ENCODE measurements at places on chromosomes 2 and 18.

GRCh38 chr2:241929551-241930490 lies 60.3 kb downstream of the RTP5 start:
- DNase-seq, result no peak

- no peak for DNase-seq
These were observed 423.7 kb downstream of the TGIF1 start for GRCh38 chr18:3873698-3874097.

- no peak for DNase-seq
These were observed 6.4 kb upstream of the IL1RL1 start for GRCh38 chr2:102304711-102305611.

- DNase-seq, result no peak
These were observed 285.4 kb upstream of the HS6ST1 start for GRCh38 chr2:128604045-128604444.

DNA sequence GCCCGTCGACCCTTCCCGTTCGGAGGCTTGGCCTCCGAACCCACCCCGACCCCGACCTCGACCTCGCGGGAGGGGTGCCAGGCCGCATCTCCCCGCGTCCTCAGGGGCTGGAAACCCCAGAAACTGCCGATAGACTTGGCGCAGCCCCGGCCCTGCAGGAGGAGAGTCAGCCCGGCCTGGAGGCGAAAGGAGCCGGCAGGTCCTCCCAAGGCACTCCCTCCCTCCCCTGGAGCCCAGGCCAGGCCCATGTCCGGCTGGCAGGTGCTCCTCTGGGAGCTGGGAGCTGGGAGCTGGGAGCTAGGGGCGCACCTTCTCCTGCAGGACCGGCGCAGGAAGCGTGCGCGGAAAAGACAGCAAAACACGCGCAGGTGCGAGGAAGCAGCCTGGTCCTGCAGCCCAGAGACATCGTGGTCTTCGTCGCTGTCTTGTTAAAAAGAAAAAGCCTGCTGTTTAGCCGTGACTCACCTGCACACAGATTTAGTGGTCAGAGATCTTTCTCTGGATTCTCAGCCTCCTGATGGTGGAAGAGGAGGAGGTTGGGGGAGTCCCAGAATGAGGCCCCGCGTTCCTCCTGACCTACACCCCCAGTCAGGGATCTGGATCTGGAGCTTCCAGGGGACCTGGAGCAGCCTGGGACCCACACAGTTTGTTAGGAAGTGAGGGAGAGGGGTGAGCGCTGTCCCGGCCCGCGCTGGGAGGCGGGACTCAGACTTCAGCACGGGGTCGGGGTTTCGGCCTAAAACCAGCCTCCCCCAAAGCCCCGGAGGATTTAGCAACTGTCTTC lies 660 bp upstream of the MBP start:
- no peak for DNase-seq

DNA sequence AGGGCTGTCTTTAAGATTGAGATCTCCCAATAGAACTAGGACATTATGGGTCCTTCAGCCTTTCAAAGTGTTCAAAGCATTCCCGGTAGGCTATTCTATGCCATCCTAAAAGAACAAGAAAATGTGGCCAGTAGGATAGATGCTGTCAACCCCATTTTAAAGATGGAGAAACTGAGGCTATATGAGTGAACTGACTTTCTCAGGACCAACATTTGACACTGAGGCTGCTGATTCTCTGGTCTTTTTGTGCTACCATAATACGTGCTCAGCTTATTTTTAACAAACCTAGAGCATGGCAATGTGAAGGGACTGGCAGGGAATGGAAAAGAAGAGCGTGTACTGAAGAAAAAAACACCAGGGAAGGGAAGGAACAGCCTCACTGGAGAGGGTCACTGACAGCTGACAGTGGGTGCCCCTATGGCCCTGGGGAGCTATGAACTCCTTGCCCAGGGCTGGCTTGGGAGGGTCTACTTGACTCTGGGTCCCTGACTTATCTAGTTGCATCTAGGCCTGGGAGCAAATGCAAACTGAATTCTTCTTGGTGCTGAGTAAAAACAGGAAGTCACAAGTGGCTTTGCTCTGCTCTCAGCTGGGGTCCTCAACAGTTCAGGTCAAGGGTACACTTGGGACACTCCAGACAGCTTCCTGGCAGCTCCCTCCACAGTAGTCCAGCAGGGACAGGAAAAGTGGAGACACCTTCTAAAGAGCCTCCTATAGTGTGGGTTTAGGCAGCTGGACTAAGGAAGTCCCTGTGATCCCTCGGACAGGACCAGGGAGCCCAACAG lies 2.3 kb downstream of the CYRIA start:
- no peak for DNase-seq

DNA sequence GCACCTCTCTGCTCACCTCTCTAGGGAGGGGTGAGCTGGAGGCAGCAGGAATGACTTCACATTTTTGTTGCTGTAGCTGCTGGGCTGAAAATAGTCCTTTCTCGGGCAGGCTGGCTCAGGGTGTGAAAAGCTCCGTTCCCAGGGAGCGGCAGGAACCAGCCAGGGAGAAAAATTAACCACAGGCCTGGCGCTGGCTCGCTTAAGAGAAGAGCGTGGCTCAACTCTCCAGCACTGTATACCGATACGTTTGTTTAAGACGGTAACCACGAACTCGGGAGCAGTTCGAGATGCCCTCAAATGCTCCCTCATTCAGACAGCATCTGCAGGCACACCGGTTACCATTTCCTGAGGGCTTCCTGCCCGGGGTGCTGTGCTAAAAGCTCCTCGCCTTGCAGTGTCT lies 129.6 kb downstream of the CELF4 start:
- no peak for DNase-seq

DNA sequence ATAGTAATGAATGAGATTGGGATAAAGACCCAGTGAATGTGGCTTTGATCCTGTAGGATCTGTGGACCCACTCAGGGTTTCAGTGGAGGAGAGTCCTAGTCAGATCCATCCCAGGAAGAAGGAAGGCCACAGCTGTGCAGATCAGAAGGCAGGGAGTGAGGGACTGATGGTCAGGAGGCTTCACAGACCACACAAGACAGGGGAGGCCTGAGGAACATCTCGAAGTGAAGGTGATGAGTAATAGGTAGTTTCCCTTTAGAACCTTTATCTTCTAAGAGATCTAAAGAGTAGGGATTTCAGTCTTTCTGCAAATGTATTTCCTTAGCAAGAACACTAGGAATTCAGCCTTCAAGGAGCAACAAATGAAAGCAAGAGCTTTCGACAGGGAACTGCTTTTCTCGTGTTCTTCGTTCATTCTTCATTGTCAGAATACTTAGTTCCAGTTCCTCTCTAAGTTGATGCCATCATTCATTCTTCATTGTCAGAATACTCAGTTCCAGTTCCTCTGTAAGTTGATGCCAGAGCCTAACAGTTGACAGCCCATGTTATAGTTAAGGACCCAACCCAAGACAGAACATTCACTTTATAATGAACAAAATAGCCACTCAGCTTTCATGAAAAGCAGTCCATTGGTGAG lies 150.2 kb upstream of the EPAS1 start:
- DNase-seq, result no peak

- no peak for DNase-seq
These were observed 91.6 kb downstream of the ASXL3 start for GRCh38 chr18:33669589-33669988.

DNA sequence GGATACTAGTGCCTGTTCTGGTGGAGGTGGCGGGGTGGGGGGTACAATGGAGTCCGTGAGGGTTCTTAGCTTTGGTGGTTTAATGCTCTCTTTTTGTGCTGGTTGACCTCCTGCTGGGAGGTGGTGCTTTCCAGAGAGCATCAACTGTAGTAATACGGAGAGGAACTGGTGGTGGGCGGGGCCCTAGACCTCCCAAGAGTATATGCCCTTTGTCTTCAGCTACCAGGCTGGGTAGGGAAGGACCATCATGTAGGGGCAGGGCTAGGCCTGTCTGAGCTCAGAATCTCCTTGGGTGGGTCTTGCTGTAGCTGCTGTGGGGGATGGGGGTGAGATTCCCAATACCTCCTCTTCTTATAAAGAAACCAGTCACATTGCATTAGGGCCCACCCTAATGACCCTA lies 27.1 kb downstream of the CAMKMT start:
- no peak for DNase-seq

DNA sequence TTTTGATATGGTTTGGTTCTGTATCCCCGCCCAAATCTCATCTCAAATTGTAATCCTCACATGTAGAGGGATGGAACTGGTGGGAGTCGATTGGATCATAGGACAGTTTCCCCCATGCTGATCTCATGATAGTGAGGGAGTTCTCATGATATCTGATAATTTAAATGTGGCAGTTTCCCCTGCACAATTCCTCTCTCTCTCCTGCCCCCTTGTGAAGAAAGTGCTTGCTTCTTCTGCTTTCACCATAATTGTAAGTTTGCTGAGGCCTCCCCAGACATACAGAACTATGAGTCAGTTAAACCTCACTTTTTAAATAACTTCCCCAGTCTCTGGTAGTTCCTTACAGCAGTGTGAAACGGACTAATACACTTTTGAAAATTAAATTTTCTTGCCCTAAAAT lies 12.3 kb upstream of the KCNJ3 start:
- DNase-seq, result no peak

DNA sequence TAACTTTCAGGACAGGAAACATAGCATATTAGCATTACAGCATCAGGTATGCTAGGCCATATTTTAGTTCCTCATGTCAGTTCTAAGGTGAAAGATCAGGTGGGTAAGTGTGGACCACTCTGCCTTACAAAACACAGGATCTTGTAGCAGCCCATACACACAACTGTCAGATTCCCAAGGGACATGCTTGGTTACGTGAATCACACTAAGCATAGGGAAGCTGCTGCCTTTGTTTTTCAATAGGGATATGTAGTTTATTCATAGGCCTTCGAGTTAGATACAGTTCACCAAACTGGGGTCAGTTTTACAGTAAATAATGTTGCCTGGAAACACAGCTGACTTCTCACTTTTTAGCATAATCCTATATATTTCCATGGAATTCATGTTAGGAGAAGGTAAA lies 116.1 kb upstream of the OTX1 start:
- no peak for DNase-seq

DNA sequence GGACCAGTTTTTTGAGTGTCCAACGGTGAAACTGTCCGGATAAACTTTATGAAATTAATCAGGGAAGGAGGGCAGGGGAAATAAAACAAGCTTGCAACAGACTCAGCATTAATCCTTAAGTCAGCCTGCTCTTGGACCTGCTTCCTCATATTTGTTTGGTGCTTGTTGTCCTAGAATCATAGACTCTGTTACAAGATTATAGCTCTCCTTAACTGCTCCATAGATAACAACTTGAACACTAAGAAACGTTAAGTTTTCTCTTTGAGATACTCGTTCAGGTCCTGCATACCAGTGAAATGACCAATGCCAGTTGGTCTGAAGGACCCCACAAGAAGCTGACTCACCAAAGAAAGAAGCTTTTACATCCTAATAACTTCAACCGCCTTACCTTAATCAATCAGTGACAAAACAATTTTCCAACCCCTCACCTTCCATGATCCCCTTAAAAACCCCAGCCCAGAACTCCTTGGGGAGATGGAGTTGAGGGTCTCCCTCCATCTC lies 493.2 kb downstream of the PID1 start:
- DNase-seq, result no peak

GRCh38 chr2:240247868-240248720 lies 107.6 kb upstream of the OTOS start:
- no peak for DNase-seq

GRCh38 chr2:240948905-240949790 lies 43.0 kb downstream of the CROCC2 start:
- DNase-seq, result no peak

DNA sequence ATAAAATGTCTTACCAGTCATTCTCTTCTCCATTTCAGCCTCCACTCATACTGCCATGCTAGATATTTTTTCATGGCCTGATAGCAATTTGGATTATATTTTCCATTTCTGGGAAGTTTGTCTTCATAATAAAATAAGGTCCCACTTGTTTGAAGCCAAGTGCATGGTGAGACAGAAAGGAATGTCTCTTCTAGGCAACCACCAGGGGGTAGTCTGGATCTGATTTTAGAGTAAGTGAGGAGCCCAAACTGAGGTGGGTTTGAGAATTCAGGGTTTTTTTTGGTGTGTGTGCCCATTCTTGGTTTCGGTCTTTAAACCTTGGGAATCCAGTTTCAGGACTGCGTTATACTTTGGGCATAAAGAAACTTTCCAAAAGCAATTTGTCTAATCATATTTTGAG lies 315.5 kb downstream of the RPRM start:
- peak; percentile 3 for DNase-seq

- no peak for DNase-seq
These were observed 78.4 kb downstream of the DTNB start for GRCh38 chr2:25594991-25595390.

- DNase-seq, result peak; percentile 55
These were observed 74.7 kb downstream of the TNFRSF11A start for GRCh38 chr18:62399781-62400308.

DNA sequence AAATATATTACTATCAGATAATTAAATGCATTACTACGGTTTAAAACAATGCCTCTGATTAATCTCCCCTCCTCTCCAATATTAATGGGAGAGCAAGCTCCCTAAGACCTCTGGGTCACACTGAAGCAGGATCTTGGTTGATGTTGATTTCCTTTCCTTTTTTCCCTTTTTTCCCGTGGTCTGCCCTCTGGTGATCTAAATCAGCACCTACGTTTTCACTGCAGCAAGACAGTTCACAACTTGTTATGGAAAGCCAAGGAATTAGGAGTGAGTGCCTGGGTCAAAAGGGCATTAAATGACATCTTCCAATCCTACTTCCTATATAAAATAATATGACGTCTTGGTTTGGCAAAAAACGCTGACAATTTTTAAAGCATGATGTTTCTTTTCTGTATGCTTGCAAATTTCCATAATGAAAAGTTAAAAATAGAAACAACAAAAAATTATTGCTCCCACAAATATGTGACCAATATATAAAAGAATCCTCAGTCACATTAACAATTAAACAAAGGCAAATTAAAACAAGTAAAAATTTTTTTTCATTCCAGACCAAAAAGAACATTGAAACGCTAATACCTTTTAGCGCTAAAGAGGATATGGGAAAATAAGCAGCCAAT lies 7.9 kb upstream of the CFAP36 start:
- peak; percentile 23 for DNase-seq

GRCh38 chr2:149021271-149021719 lies 17.2 kb upstream of the LYPD6B start:
- DNase-seq, result no peak

DNA sequence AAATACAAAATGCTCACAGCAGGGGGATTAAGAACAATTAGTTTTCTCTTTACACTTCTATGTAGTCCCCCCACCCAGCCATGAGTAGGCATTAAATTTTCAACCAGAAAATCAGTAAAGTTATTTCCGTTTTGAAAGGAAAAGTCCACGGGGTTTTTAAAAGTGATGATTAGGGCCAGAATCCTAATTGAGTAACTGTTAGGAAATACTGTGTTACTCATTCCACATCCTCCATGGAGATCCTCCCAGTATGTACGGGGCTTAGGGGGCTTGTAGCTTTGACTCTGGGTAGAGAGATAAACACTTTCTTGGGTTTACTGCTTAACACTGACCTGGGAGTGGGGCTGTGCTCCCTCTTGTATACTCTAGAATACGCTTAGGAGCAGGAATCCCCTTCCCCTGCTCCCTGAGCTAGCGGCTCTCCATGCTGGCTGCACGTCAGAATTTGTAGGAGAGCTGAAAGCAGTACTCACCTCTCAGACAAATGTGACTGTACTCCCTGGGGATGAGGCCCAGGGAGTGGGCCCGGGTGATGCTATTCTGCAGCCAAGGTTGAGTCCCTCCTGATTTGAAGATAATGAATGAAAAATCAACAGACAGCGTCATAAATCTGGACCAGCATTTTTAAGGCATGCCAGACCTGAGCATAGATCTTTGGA lies 100.5 kb downstream of the SLC4A3 start:
- DNase-seq, result no peak

All from T47D (cell line).